ENCODE measurements at places on chromosomes 2 and 18.
A peak's percentile ranks its signal among the peaks of the same experiment; 100 is the strongest.

DNA sequence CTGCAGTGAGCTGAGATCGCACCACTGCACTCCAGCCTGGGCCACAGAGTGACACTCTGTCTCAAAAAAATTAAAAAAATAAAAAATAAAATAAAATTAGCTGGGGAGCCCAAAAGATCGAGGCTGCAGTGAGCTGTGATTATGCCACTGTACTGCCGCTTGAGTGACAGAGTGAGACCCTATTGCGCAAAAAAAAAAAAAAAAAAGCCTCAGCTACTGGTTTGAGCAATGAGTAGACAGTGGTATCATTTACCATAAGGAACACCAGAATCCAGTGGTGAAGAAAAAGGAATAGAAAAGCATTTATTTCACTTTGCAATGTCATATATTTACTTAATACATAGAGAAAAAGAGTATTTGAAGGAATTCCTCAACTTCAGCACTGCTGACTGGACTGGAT is 3.0 kb downstream of the SAP130 start:
- no peak for DNase-seq

GRCh38 chr18:5444847-5445246 is 99.0 kb downstream of the EPB41L3 start:
- no peak for DNase-seq

DNA sequence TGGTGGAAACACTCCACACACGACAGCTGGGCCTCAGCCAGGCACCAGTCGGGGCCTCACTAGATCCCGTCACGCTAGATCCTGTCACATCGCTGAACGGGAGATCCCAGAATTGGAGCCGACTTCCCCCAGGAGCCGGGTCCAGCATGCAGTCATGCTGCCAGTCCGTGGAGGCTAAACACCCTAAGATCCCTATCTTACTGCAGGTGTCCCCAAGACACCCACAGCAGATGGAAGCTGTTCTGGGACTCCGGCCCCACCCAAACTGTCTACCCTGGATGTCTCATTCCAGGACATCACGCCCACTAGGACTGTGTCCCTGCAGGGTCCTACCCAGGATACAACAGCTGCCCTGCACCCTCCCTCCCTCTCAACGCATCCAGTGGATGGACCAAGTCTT is 23.4 kb downstream of the ZNF516 start:
- DNase-seq: no peak

DNA sequence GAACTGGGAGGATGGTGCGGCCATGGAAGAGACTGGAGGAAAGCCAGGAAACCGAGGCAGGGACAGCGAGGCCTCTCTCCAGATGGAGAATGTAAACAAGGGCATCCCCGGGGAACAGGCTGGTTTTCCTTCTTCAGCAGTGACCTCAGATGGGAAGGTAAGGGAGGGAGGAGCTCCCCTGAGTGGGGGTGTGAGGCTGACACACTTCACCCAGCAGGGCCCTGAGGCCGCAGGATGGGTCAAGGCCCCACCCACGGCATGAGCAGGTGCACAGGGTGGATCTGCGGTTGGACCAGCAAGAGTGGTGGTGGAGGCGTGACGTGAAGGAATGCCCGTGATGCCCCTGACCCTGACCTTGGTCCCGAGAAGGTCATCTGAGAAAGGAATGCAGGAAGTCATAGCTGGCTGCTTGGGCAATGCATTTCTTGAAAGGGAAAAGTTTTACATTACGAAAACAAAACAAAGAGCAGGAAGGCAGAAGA is 48.1 kb downstream of the ADCY3 start:
- DNase-seq: no peak

DNA sequence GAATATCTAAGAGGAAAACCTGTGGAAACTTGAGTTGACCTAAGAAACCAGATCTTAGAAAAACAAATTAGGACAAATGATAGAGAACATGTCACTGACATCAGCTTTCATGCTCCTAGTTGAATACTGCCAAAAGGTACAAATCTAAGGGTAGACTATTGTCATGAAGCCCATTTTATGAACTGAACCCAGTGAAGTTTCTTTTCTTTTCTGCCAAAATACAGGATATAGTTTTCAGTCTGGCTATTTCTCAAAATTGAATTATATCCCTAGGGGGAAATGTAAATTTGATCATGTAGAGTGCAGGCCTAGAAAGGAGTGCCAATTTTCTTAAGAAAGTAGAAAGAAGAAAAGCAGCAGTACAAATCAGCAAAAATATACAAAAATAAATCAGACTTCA is 46.6 kb downstream of the FSIP2 start:
- no peak for DNase-seq

- DNase-seq: no peak
Observed at GRCh38 chr2:43186679-43187374, 39.6 kb downstream of the ZFP36L2 start.

- DNase-seq: peak; percentile 69
Observed at GRCh38 chr2:210503001-210503623, 26.6 kb upstream of the LANCL1 start.

DNA sequence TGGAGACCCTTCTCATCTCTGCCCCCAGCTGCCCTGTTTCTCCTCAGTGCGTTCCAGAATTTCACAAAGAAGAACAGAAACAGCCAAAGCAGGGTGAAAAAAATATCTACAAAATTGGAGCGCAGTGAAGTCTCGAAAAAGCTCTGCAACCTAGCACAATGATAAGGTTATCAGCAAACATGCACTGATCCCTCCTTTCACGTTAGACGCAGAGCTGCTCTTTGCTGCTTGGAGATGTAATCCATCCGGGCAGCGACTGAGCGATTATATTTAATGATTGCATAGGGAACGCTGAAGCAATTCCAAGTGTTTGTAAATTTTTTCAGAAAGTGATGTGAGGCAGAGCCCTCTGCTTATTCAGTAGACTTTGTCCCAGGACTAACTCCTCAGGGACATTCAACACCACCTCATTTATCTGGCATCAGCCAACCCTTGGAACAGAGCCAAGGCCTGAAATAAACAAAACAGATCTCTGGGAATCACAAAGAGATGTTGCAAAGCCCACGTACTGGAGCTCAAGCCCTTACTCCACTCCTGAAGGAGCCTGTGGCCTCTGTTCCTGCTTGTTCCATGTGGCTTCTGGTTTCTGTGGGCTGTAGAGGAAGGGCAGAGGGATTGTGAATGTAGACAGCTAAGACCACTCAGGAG is 172.6 kb upstream of the BCL2L11 start:
- DNase-seq: no peak

- no peak for DNase-seq
Observed at GRCh38 chr2:113692698-113693428, 63.6 kb downstream of the SLC35F5 start.

- DNase-seq: no peak
Observed at GRCh38 chr2:156182132-156182531, 150.4 kb downstream of the NR4A2 start.
